ENCODE measurements at places on chromosomes 3 and 15.

GRCh38 chr3:157310329-157311052 is 126.2 kb upstream of the PTX3 start:
- no peaks in the 10 kb centered on the region for H3K4me1 ChIP-seq
- no peak for DNase-seq
- no peak overlapping the region for H3K27ac ChIP-seq
- no peak overlapping the region for H3K4me3 ChIP-seq

- peak; percentile 78 for DNase-seq
- no peaks in the 10 kb centered on the region for H3K27me3 ChIP-seq
- H3K4me1 ChIP-seq: peaks cover 27% of the 10 kb centered on the region
- H3K4me3 ChIP-seq: peak overlapping the region; percentile 84
- peaks cover 25% of the 10 kb centered on the region for H3K36me3 ChIP-seq
Observed at GRCh38 chr3:169772305-169772896, 795 bp upstream of the MYNN start.

DNA sequence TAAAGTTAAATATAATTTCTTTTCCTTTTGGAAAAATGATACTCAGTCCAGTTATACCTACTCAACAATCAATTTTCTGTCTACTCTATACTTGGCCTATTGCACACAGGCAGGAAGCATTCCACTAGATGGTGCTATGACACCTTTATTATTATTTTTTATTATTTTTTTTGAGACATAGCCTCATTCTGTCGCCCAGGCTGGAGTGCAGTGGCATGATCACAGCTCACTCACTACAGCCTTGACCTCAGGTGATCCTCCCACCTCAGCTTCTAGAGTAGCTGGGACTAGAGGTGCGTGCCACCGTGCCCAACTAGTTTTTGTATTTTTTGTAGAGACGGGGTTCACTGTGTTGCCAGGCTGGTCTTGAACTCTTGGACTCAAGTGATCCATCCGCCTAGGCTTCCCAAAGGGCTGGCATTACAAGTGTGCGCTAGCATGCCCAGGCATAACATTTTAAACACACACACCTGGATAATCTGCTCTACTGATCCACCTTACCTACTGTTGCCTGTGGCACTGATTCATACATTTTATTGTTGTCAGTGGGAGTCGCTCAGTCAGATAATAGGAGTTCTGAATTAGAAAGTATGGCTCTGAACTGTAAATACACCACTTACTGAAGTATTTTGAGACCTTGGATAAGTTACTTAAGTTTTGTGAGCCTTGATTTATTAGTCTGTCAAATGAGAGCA is 56.2 kb downstream of the EIF3J start:
- no peaks in the 10 kb centered on the region for H3K27me3 ChIP-seq
- no peak overlapping the region for H3K27ac ChIP-seq
- H3K4me3 ChIP-seq: no peak overlapping the region
- DNase-seq: no peak
- peaks cover 12% of the 10 kb centered on the region for H3K4me1 ChIP-seq

DNA sequence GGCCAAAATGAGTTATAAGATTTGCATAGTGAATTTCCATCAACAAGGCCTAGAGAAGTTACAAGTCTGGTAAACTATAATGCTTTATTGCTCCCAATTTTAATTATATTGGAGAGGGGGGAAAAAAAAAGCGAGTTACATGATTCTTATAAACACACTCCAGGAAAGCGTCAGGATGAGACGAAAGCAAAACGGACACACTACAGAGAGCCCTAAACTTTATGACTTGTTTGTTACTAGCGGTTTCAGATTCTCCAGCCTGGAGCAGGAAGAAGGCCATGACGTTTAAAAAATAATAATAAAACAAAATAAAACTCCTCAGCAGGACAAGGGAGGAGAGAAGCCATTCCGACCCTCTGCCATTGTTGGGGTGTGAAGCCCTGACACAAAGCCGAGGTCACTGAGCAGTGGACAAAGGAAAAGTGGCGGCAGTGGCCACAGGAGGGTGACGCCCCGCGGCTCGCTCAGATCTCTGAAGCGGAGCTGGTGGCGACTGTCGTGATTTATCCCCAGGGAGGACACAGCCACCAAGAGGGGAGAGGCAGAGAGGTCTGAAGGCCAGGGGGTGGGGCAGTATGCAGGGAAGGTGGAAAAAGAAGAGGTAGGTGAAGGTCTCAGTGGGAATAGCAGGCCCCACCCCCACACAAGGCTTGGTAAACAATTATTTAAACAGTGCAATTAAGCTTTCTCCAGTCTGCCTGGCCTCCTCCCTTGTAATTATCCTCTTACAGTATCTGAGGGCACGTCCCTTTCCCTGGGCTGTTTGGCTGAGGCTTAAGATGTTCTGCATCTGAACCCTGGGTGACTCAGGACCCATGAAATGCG is 45.3 kb downstream of the ADAMTS9 start:
- H3K36me3 ChIP-seq: peaks cover 59% of the 10 kb centered on the region
- H3K27ac ChIP-seq: no peak overlapping the region
- DNase-seq: peak; percentile 53

DNA sequence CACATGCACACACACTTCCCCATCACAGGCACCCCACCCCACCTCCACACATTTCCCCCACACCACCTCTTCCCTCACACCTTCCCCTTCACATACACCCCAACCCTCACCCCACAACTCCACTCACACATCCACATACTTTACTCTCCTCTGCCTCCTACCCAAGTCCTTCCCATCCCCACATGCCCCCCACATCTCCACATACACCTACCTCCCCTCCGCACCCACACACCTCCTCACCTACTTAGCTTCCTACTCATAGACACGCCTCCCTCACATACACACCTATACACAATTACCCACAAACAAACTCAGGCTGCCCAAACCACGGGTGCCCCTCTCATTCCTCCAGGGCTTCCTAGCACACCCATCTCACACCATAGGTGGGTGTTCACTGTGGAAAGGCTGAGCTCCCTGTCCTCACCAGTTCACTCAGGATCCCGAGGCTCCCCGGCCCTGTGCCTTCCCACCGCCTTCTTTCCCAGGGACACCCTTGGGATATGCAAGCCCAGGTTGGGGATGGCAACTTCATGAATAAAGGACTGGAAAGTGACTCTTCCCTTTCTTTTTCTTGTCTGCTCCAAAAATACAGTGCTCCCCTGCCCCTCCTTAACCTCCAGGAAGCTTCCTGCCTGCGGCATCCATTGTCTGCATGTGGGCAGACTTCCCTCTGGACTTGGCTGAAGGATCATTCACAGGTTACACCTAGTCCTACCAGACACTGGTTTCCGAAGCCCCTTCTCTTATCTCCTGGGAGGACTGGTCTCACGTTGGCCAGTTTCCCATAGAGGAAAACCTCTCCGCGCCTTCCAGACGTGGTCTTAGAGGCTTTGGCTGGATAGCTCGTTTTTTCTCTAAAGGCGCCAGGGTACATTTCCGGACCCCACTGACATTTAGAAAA is 61.5 kb downstream of the SLCO2A1 start:
- H3K27me3 ChIP-seq: no peaks in the 10 kb centered on the region
- no peak overlapping the region for H3K4me3 ChIP-seq
- no peak for DNase-seq
- H3K27ac ChIP-seq: no peak overlapping the region
- no peaks in the 10 kb centered on the region for H3K36me3 ChIP-seq

GRCh38 chr3:136120373-136121348 is 75.5 kb downstream of the MSL2 start:
- no peak for DNase-seq
- H3K36me3 ChIP-seq: no peaks in the 10 kb centered on the region
- H3K27ac ChIP-seq: no peak overlapping the region
- no peaks in the 10 kb centered on the region for H3K4me1 ChIP-seq
- H3K27me3 ChIP-seq: no peaks in the 10 kb centered on the region

DNA sequence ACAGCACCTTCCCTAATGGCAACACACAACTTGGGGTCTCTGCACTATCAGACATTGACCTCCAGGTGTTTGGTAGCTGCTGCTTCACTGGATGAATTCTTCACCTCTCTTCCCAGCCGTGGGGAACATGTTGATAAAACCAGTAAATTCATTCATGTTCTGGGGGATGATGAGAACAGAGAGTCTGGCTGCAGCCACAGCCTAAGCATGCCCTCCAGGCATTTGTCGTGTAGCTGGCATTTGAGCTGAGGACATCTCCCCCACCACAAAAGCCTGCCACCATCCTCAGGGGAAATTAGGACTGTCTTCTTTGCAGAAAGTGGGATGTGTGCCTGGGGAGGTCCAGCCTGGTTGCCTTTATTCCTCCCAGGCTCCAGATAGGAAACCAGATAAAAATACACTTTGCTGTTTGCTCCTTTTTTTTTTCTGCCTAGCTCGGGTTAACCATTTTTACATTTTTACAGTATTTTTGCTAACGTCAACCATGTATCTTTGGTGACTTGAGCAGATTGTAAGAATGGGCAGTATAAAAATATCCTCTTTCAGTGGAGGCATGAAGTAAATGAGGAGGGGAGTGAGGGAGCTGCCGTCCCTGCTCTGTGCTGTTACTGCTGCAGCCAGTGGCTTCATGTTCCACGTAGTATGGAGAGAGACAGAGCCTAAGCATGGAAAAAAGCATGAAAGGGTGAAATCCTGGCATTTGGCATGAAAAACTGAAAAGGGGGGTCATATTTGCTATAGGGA is 444.0 kb downstream of the EPHB1 start:
- no peaks in the 10 kb centered on the region for H3K27me3 ChIP-seq
- H3K4me1 ChIP-seq: no peaks in the 10 kb centered on the region
- no peak overlapping the region for H3K27ac ChIP-seq
- H3K36me3 ChIP-seq: no peaks in the 10 kb centered on the region

GRCh38 chr3:190848870-190849269 is 13.6 kb downstream of the GMNC start:
- DNase-seq: no peak
- H3K4me3 ChIP-seq: no peak overlapping the region
- H3K27ac ChIP-seq: no peak overlapping the region
- H3K27me3 ChIP-seq: no peaks in the 10 kb centered on the region
- H3K36me3 ChIP-seq: no peaks in the 10 kb centered on the region

- H3K4me1 ChIP-seq: no peaks in the 10 kb centered on the region
- no peak overlapping the region for H3K27ac ChIP-seq
- H3K27me3 ChIP-seq: no peaks in the 10 kb centered on the region
- DNase-seq: no peak
- peak overlapping the region; percentile 35 for H3K4me3 ChIP-seq
- H3K36me3 ChIP-seq: no peaks in the 10 kb centered on the region
Observed at GRCh38 chr15:49424954-49425353, 1.9 kb downstream of the FGF7 start.

All from upper lobe of left lung (tissue), 6 donors.